ENCODE measurements at places on chromosomes 1 and 21.

GRCh38 chr1:193402037-193402436, 215.6 kb upstream of the B3GALT2 start:
- DNase-seq: no peak

DNA sequence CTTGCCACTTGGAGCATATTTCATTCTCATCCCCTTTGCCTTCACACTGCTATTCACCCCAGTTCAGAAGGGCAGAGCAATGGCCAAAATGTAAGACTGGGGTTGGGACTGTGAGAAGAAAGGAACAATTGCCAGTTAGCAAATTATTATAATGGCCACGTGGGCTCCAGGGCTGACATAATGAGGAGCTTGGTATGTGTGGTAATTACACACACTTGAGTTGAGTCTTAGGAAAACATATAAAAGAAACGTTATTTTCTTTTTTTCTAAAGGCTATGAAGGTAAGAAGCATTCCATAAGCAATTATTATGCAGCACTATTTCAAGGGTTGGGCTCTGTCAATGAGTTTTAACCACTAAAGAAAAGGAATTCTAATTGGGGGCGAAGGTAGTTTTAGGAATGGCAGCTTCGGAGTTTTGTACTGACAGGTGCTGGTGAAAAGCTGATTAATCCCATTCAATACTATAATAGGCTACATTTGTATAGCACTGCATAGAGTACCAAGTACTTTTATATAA, 32.5 kb upstream of the BCL10 start:
- no peak for DNase-seq

DNA sequence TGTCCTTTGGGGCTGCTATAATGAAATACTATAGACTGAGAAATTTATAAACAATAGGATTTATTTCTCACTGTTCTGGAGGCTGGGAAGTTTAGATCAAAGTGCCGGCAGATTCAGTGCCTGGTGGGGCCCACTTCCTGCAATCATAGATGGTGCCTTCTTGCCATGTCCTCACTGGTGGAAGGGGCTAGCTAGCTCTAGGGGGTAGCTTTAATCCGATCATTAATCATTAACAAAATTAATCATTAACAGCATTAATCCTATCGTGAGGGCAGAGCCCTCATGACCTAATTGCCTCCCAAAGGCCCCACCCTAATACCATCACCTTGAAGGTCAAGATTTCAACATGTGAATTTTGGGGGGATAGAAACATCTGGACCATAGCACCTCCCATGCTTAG, 124.3 kb downstream of the TRABD2B start:
- DNase-seq: no peak

- DNase-seq: no peak
Observed at GRCh38 chr1:112995890-112996289, 39.9 kb upstream of the SLC16A1 start.

Measured in activated T-helper 1 cell treated with Interleukin-2 at 50 U/mL for 16 hours (primary cell).